ENCODE measurements at places on chromosomes 11 and 22.

DNA sequence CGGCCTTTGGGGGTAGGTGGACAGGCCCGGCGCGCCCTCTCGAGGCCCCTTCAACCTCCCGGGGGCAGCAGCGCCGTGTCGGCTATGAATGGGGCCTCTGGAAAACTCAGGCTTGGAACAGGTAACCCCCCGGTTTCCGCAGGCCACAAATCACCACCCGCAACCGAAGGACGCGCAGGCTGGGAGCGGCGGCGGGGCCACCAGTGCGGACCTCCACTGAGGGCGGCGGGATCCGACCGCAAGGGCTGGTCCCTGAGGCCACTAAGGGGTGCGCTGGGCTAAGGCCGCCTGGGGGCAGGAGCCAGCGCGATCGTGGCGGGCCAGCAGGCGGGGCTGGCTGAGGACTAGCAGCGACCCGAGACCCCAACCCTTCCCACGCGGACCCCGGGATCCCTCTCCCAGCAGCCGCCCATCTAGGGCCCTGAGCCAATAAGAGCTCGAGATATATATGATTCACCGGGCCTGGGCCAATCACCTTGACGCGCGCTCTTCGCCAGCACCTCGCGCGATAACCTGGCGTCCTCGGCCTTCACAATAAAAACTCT is 609 bp upstream of the ATF4 start:
- DNase-seq = peak; percentile 94

GRCh38 chr11:8886322-8886721 is 24.7 kb upstream of the AKIP1 start:
- DNase-seq = no peak

GRCh38 chr11:45834298-45834756 is 12.9 kb upstream of the CRY2 start:
- DNase-seq = no peak

- DNase-seq = no peak
Observed at GRCh38 chr11:70092959-70093715, 15.0 kb downstream of the ANO1 start.

DNA sequence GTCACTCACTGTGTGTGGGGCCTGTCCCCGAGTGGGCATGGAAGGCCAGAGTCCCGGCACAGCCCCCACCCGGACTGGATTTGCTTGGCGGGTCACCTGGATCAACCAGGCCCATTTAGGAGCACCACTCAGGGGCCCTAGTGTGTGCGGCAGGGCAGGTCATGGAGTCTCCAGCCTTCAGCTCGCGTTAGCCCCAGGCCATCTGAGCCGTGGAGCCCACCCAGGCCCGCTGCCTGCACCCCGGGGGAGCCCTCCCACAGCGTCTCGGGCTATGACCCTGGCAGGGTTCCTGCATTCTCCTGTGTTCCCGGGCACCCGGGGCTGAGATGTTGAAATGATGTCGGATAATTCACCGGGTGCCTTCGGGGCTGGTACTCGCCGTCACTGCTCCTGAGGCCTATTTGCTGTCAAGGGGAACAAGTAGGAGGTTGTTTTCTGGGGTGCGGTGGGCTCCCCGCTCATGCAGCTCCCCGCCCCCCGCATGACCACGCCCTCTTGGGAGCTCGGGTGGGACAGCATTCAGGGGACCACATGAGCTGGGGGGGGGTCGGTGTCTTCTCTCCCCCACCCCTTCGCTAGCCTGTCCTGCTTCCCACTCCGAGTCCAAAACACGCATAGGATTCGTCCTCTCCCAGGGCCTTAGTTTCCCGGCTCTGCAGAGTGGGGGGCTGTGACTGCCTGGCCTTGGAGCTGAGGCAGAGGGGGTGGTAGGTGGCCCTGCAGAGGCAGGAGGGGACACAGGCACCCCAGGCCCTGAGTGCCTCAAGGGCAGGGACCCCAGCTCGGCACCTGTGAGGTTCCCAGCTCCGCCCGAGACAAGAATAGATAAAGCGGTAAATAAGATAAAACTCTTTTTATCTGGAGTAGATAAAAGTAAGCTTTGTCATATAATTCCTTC is 77.2 kb downstream of the KCNQ1 start:
- DNase-seq = no peak

GRCh38 chr11:100602716-100603115 is 84.4 kb upstream of the ARHGAP42 start:
- DNase-seq = no peak

GRCh38 chr22:20423008-20423905 is 14.4 kb downstream of the SCARF2 start:
- no peak for DNase-seq

DNA sequence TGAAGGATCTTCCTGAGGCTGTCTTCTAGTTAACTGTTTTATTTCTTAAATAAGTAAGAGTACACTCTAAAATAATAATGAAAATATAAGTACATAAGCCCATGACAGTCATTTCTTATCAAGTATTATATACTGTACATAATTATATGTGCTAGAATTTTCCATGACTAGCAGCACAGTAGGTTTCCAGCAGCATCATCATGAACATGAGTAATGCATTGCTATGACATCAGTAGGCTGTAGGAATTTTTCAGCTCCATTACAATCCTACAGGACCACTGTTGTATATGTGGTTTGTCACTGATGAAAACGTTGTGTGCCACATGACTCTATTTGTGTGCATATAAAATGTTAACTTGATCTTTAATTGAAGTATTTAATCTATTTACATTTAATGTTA is 22.0 kb downstream of the ZNF202 start:
- no peak for DNase-seq

DNA sequence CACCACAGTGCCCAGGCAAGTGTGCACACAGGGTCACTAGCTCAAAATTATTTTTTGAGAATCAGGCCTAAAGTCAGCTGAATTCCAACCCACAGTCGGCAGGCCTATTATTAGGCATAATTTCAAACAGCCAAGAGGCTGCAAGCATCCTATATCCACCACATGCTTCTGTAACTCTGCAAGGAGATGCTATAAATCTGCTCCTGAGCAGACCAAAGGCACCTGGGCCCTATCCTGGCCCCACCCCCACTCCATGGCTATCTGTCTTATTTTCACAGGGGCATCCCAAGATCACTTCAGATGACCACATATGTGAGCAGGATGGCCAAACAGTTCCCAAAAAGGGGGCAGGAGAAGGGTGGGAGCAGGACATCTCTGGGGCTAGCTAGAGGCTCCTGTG is 44.6 kb downstream of the TCF20 start:
- no peak for DNase-seq

DNA sequence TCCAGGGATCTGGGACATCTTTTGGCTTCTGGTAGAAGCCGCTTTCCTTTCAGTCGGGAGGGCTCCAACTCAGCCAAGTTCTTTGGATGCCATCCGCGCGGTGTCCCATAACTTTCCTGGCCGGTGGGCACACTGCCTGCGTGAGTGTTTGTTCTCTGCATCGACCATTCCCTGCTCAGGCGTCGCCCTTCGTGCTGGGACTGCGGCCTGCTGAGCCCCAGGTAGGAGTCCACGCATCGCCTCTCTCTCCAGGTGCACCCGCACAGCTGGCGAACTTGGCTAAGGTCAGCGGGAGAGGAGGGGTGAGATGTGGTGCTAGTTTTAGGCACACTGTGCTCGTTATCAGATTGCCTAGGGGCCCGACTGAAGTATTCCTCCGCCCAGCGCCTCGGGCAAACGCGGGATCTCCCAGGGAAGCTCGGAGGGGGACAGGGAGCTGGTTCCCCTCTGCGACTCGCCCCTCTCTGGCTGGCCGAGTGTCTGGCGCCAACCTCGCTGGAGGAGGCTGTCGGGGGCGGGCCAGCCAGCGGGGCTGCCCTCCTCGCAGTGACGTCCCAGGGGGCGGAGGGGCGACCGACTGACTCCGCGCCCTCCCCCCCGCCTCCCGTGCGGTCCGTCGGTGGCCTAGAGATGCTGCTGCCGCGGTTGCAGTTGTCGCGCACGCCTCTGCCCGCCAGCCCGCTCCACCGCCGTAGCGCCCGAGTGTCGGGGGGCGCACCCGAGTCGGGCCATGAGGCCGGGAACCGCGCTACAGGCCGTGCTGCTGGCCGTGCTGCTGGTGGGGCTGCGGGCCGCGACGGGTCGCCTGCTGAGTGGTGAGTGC is at the start of gene LAYN:
LAYN (plus strand) TSS at position 607 of the 823 bp plus-strand sequence; CDS start at position 731, 124 bp downstream.
- DNase-seq = no peak

- no peak for DNase-seq
Observed at GRCh38 chr11:35803115-35803514, 140.5 kb downstream of the TRIM44 start.

- DNase-seq = no peak
Observed at GRCh38 chr11:12066056-12066798, 44.2 kb upstream of the MICAL2 start.

Measured in stimulated activated CD4-positive, alpha-beta T cell treated with anti-CD3 and anti-CD28 coated beads, Interleukin-1b, Interleukin-23, amount 100 ng/mL, for 4 hours (primary cell).